ENCODE measurements at places on chromosomes 6 and 20. TPM values are rescaled to one million over a fixed set of nuclear protein-coding genes. Genes with fewer than 3 reads are reported as not detected.

DNA sequence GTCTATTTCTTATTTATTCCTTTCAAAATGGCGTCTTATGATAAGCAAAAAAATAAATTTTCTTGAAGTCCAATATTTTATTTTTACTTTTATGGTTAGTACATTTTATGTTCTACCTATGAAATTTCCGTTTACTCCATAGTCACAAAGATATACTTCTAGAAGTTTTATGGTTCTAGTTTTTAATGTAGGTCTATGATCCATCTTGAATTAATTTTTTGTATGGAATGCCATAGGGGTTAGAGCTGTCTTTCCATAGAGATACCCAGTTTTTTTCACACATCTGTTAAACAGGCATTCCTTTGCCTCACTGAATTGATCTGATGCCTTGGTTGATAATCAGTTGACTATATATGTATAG, 24.9 kb upstream of the ASIP start:
- DNase-seq: no peak

GRCh38 chr6:27624694-27625262, 151.9 kb upstream of the ZNF184 start:
- DNase-seq: no peak

DNA sequence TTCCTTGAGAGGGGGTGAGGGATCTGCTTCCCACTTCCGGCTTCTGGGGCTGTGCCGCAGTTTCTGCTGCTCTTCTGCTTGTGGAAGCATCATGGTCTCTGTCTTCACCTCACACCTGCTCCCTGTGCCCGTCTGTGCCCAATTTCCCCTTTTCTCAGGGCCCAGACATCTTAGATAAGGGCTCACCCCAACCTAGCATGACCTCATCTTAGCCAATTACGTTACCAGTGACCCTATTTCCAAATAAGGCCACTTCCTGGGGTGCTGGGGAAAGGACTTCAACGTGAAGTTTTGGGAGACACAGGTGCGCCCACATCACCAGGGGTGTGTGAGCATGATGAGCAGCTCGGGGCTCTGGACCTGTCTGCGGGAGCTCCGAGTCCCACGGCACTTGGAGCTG, 20.7 kb upstream of the RBBP8NL start:
- DNase-seq: no peak

LPA gene
- not detected for total RNA-seq

CLPSL2 gene
- not detected for total RNA-seq

Measured in PC-3 (cell line).